ENCODE measurements at places on chromosomes 16 and 17.

DNA sequence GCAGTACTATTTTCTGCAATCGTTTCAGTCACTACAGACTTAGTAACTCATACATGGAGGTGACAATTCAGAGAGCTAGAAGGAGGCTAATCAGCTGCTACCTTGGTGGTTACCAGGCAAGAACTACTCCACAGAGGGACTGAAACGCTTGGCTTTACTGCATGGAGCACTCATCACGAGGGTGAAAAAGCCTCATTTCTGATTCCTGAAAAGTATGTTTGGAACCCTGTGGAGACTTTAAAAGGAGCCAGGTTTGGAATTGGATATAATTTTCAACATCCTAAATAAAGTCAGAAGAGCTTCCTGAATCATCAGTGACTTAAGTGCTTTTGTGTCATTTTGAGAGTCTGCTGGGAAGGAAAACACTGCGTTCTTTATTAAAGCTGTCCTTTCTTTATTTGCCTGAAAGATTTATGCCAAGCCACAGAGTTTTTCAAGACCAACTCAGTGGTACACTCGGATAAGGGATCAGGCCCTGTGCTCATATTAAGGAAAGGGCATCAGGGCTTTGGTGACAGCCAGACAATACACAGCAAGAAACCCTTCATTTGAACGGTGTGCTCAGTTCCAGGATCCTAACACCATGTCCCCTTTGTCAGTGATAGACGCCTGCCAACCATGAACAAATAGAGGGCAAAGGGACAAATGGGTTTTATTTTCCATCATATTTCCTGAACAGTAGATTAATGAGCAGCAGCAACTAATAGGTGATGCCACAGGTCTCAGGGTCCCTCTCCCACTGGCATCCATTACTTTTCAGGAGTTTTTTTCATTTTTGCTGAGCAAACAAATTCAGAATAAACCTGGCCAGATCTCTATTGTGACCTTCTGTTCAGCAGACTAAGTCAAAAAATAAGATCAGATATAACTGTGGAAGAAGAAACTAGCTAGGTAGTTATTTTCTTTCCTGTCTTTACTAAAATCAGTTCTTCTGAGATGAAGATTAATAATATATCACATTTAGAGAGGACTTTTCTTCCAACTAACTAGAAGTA is 80.5 kb upstream of the CLEC18B start:
- DNase-seq = no peak

DNA sequence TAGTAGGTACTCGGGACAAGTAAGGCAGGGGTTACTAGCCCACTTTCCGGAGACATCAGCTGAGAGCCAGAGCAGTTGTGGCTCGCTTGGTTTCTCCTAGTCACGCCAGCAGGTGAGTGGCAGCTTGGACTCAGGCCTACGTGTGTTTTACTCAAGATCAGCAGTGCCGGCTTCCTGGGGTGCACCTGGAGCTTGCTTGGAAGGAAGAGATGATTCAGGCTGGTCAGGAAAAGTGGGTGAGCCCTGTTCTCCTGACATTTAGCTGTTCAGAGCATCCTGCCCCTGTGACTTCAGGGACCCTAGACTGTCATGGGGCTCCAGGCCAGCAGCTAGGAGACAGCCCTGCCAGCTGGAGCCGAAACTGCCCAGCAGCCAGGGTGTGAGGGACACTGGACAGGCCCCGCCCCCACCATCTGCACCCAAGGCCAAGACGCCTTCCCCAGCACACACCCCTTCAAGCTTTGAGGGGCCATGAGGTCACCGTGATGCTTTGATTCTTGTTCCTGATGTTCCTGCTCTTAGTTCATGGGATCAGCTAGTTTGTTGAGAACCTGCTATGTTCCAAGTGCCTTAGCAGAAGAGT is 238.0 kb upstream of the CIBAR2 start:
- DNase-seq = no peak

GRCh38 chr16:70428178-70428998 is 10.5 kb downstream of the ST3GAL2 start:
- peak; percentile 91 for DNase-seq

GRCh38 chr17:78252701-78253635 is 21.5 kb downstream of the TMEM235 start:
- DNase-seq = no peak

DNA sequence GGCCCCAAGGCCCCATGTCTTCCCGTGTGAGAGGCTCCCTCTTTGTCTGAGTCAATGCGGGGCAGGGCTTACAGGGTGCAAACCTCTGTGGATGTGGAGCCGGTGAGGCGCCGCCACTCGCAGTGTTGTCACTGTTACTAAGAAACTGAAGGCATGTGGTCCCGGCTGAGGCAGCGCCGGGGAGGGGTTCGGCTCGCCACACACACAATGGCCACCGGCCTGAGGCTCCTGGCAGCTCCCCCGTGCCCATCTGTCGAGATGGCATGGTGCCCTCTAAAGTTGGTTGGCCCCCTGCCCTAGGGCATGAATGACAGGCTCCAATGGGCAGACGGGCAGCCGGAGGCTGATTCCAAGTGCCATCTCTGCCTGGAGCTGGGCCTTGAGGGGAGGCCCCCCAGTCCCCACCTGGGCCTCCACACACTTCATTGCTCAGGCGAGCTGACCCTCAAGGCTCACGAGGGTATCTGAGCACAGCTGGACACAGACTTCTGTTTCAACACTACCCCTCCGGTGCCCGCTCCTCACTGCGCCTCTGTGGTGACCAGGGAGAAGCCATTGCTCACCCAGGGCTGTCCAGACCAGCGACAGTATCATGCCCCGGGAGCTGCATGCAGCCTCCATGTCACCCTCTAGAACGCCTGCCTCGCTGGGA is 137.2 kb downstream of the C16orf78 start:
- DNase-seq = no peak

GRCh38 chr16:15576960-15577958 is 65.7 kb downstream of the MARF1 start:
- DNase-seq = peak; percentile 31

- DNase-seq = no peak
Observed at GRCh38 chr17:82047914-82048570, 3.6 kb downstream of the RFNG start.

GRCh38 chr17:3017936-3018335 is 45.5 kb downstream of the OR1D5 start:
- DNase-seq = no peak

DNA sequence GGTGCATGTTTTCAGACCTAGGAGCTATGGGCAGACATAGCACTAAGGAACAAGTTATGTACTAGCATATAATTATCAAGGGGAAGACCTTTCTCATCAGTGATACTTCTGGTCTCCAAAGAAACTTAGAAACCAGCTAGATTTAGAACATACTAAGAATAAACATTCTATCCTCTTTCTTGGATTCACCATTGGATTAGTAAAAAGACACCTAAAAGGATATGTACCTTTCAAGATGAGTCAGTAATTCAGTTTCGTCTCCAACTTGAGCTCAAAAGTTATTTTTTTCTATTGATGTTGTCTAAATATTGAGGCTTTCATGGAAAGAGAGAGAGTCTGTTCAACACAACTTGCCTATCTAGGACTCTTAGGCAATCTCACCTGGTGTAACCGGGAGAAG is 13.2 kb downstream of the ZNF821 start:
- DNase-seq = no peak
